Activated CD4-positive, alpha-beta T cell treated with anti-CD3 and anti-CD28 coated beads for 24 hours (primary cell): ENCODE measurements at places on chromosomes 6 and 20.

- no peak for DNase-seq
Observed at GRCh38 chr6:41161851-41162552, 914 bp downstream of the TREM2 start.

GRCh38 chr6:18904681-18905080, 517.5 kb downstream of the RNF144B start:
- DNase-seq = no peak

- no peak for DNase-seq
Observed at GRCh38 chr6:37589941-37590340, 90.2 kb upstream of the CCDC167 start.

DNA sequence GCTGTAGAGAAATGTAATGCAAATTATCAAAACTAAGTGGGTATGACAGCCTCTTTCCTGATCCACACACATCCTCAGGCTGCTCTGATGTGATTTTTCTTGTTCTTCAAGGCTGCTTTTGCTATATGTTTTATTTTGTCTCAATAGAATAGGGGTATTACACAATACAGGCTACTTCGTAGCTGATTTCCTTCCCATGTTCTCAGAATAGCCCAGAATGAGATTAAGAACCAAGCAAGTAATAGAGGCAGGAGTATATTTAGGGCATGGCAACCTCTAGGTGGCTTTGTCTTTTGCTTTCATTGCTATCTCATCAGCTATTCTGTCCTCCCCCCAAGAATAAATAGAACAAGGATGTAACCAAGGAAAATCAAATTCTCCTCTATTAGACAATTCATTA, 241.8 kb downstream of the ALDH8A1 start:
- DNase-seq = no peak

GRCh38 chr6:156781861-156782631, 4.9 kb downstream of the ARID1B start:
- DNase-seq = no peak
